EL (cell line): ENCODE measurements at places on chromosomes 1 and 21.

DNA sequence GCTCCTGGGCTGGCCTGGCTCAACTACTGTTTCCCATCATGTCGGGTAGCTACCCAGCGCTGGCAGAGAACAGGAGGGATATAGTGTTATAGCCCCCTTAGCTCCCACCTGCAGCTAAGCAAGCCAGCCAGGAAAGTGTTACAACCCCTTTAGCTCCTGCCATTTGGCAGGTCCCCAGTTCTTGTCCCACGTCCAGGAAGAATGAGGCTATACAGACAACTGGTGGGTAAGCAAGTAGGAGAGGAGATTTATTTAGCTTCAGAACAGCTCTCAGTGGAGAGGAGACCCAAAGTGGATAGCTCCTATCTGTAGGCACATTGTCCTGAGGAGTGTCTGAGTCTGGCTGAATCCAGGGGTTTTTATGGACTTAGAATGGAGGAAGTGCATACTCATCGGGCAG lies 741.1 kb upstream of the B3GALT2 start:
- no peak for DNase-seq

DNA sequence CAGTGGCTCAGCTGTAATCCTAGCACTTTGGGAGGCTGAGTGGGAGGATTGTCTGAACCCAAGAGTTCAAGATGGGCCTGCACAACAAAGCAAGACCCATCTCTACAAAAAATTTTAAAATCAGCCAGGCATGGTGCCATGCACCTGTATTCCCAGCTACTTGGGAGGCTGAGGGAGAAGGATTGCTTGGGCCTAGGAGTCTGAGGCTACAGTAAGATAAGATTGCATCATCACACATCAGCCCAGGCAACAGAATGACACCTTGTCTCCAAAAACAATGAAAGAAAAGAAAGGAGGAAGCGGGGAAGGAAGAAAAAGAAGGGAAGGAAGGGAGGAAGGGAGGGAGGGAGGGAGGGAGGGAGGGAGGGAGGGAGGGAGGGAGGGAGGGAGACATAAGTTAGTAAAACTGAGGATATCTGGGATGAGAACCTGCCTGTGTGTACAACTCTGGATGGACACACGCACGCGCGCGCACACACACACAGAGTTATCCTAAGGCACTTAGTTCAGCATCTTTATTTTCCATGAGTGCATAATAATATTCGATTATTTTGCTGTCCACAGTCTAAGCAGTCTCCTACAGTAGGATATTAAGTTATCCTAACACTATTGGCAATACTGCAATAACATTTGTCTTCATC lies 92.9 kb upstream of the LBR start:
- no peak for DNase-seq

DNA sequence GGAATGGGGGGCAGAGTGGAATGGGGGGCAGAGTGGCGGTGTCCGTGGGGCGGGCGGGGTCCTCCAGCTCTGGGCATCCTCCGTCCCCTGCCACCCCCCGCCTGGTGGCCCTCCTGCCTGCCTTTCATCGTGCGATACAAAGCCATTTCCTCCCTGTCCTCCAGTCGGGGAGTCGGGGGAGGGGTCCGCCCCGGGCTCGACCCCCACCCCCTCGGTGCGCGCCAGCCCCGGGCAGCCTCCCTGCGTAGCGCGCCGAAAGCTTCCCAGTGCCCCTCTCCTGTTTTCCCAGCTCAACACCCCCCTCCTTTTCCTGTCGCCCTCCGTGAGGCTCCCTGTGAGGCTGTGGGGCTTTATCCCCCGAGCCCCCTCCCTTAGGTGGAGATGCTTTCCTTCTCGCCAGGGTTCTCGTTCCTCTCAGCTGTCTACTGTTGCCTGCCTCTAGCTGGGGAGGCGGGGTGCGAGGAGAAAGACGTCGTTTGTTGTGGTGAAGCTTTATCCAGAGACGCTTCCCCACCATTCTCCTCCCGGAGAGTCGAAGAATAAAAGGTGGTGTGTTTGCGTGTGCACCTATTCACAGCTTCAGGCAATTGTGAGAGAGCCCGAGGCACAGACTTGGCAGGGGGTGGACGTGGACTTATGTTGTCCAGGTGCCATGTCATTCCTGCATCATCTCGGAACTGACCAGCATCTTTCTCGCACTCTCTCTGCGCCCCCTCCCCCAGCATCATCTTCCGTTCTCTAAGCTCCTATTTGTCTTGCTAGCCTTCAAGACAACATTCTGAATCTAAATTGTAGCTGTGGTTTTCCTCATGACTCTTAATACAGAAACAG lies 848 bp downstream of the DNM3 start:
- DNase-seq: peak; percentile 18

- DNase-seq: no peak
Observed at GRCh38 chr1:20716232-20716631, 1.6 kb downstream of the KIF17 start.

- no peak for DNase-seq
Observed at GRCh38 chr1:226625832-226626576, 77.4 kb downstream of the STUM start.

GRCh38 chr1:49045371-49045770 lies 268.7 kb upstream of the BEND5 start:
- DNase-seq: no peak

GRCh38 chr1:157739229-157739901 lies 37.6 kb downstream of the FCRL2 start:
- DNase-seq: no peak

DNA sequence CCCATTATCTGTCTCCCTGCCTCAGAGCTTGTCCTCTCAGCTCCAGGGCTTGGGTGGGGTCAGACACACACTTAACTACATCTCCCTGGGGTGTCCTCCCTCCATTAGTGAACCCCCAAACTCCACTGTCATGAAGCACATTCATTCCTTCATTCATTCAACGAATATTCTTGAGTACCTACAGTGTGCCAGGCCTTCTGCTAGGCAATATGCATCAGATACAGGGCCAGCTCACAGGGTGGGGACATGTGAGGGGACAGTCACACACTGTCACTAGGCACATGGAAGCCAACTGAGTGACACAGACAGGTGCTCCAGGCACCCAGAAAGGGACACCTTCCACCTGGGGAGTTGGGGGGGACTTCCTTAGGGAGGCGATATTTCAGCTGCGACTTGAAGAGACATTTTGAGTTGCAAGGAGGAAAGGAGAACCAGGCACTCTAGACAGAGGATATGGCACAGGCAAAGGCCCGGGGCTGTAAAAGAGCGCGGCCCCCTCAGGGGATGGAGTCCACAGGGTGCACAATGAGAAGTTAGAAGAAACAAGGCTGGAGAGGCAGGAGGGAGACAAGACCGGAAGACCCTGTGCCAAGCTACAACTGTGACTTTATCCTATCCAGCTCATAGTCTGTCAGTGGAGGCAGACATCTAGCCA lies 8.7 kb upstream of the S100A8 start:
- DNase-seq: no peak

GRCh38 chr1:22206551-22207125 lies 63.7 kb upstream of the WNT4 start:
- DNase-seq: peak; percentile 22

- no peak for DNase-seq
Observed at GRCh38 chr1:157703981-157704380, 3.4 kb upstream of the FCRL3 start.

DNA sequence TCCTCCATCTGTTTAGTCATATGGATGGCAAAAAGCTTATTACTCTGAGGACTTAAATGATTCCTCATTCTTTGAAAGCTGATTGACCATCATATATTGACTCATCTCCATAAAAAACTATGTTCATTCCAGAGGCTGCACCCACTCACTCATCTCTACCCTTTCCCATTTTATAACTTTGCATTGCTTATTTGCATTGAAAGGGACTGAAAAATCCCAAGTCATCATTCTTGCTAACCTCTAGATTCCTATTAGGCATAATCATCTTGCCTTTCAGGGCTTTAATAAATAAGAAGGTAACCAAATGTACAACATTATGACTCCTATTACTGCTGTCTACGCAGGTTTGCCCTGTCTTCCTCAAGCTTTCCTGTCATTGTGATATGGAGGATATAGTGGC lies 1180.3 kb upstream of the B3GALT2 start:
- DNase-seq: peak; percentile 81

- peak; percentile 34 for DNase-seq
Observed at GRCh38 chr1:32759997-32760623, 57.0 kb downstream of the YARS1 start.

- DNase-seq: no peak
Observed at GRCh38 chr1:231666937-231667608, 40.5 kb downstream of the DISC1 start.

DNA sequence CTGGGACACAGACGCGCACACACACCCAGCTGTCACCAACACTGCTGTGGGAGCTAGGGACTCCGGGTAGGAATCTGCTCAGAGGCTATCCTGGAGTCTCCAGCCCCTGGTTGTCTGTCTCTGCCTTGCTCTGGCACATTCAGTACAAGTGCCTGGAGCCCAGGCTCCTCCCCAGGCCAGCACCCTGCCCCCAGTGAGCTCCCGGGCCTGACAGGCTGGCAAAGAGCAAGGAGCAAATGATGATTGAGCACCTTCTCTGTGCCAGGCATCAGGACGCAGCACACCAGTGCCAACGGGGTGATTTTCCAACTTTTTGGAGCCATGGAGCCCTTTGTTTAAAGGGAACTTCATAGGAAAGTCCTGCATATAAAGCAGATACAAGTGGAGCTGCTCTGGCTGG lies 6.5 kb downstream of the CNTN2 start:
- no peak for DNase-seq

DNA sequence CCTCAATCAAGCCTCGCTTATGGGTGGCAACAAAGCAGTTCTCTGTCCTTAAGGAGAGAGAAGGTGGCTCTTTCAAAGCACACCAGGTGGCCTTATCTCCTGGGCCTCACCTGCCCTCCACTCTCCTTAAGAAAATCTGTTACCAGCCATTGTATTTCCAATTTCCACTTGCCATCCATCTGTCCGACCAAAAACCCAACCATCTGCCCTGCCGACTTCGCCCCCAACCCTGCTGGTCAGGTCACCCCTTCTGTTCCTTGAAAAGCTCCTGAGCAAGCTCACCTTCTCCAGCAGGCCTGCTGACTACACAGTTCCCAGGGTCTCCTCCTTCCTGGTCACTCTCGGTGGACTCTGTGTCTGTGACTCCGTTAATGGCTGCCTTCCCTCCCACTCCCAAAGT lies 619 bp upstream of the IGFN1 start:
- no peak for DNase-seq

DNA sequence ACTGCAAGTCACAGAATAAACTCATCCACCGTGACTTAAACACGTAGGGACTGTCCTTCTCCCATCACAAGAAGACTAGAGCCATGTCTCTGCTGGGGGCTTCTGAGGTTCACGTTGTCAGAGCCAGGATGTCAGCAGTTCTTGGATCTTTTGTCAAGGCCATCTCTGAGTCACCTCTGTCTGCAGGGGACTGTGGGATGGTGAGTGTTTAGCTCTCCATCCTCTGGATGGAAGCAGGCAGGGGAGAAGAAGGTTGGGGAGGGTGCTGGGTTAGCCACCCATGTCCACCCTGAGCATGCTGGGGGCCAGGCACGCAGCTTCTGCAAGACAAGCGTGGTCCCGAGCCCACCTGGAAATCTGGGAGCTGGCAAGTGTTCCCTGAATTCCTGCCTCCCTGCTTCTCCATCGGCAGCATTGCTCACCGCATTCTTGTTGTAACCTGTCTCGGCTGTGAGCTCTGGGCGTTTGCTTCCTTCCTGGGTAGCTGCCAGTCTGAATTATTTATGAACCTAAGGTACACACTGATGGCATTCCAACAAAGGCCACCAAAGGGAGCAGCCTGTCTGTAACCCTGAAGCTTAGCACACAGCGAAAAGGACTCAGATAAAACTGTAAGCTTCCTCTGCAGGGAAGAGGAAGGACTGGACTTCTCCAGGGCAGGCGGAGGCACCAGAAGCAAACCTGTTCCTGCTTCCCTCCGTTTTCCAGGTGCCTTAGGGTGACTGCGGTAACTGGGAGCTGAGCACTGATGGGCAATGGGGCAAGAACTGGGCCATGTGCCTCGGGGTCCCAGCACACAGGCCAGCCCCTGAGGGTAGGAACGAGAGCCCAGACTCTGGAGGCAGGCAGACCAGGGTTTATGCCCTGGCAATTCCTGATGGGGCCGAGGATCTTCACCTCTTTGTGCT lies 88.6 kb downstream of the RIPK4 start:
- no peak for DNase-seq

DNA sequence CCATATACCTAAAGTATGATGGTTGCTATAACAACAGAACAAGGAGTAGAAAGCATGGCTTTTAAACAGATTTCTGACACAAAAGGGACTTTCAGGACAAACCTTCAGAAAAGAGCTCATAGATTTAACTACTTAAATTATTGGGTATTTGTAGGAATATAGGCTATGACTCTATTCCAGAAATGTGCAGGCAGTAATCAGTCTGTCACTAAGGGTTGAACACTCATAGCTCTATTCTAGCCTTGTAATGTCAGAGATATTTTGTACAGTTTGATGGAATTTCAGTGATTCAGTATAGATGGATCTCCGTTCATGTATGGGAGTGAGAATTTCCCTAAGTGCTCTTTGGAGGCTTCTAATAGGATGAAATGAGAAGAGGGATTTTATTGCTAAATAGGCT lies 82.8 kb downstream of the EXTL2 start:
- peak; percentile 15 for DNase-seq

DNA sequence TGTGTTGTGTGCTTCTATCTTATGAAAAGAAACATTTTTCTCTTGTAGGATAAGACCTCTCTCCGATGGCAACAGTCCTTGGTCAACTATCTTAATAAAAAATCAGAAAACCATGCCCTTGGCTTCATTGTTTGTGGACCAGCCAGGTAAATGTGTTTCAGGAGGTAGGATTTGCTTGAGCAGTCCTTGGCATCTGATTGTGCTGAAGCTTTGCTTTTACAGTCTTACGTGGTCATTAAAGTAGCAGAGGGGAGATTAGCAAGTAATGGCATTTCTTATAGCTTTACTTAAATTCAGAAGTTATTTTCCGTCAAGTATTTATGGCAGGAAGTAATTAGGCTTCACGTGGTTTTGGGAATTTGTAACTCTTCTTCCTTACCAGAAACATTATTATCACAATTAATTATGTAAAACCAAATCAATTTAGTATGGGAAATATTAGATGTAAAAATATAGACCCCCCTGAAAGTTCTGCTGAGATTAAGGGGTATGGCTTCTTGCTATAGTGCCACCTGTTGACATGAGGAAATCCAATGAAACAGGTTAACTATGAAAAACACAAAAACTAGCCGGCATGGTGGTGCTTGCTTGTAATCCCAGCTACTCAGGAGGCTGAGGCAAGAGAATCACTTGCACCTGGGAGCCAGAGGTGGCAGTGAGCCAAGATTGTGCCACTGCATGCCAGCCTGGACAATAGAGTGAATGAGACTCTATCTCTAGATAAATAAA lies 49.0 kb downstream of the MAP3K21 start:
- no peak for DNase-seq

- DNase-seq: peak; percentile 84
Observed at GRCh38 chr1:160375788-160376524, 9.1 kb downstream of the NHLH1 start.

- DNase-seq: peak; percentile 39
Observed at GRCh38 chr21:31731056-31731856, 662 bp downstream of the SCAF4 start.

DNA sequence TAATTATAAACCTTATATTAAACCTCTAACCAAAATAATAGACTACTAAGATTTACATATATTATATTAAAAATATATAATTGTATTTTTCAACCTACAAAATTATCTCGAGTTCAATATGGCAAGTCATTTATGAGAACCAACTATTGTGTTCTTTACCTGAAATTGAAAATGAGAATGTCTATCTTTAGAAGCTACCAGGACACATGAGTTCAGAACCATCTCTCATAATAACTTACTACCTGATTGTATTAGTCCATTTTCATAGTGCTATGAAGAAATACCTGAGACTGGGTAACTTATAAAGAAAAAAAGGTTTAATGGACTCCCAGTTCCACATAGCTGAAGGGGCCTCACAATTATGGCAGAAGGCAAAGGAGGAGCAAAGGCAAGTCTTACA lies 6.8 kb downstream of the HAO2 start:
- DNase-seq: no peak
